ENCODE measurements at places on chromosomes 13 and 19.

DNA sequence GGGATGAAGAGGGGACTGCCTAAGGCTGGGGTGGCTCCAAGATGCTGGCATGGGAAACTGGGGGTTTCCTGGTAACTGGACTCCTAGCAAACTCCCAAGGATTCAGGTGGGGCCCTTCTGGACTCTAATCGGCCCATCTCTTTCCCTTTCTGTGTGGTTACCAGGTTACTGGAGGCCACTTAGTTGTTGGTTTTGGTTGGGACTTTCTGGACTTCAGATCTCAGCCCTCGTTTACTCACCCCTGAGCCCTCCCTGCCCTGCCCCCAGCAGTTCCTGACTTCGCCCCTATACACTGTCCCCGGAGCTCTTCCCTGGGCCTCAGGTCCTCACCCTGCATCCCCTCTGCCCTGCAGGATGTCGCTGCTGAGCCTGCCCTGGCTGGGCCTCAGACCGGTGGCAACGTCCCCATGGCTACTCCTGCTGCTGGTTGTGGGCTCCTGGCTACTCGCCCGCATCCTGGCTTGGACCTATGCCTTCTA, 328 bp downstream of the CYP4F12 start:
- peak; percentile 35 for DNase-seq

GRCh38 chr13:113293686-113294085, 3.4 kb upstream of the LAMP1 start:
- no peak for DNase-seq

- no peak for DNase-seq
Measured at GRCh38 chr13:51818276-51818675, 14.3 kb upstream of the DHRS12 start.

DNA sequence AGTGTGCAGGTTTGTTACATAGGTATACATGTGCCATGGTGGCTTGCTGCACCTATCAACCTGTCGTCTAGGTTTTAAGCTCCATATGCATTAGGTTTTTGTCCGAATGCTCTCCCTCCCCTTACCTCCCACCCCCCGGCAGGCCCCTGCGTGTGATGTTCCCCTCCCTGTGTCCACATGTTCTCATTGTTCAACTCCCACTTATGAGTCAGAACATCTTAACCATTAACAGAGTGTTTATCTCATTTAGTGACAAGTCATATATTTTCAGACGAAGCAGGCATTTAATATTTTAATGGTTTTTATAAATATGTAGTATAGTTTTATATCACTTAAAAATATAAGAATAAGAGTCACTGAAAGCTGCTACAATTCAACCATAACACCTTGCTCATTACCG, 780.5 kb upstream of the ARGLU1 start:
- DNase-seq: no peak

DNA sequence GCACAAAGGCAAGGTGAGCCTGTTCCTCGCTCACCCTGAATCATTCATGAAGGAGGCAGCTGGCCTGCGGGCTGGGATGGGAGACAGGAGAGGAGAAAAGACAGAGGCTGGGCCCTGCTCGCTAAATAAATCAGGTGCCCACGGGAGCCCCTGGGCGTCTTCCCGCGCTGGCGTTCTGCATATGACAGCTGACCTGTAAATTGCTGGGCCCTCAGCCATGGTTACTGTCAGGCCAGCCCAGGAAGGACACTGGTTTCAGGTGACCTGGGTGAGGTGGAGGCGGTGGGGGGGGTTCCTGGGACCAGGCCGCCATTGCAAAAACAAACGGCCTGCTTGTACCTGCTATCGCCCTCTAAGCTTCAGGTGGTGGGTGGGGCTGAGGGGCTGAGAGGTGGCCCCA, 3.4 kb upstream of the PTBP1 start:
- DNase-seq: no peak

- DNase-seq: no peak
Measured at GRCh38 chr13:113078902-113079780, 26.4 kb upstream of the F7 start.

GRCh38 chr13:106918557-106918860, 350.6 kb upstream of the ARGLU1 start:
- DNase-seq: no peak

GRCh38 chr19:58181902-58182576, 822 bp upstream of the ZNF274 start:
- peak; percentile 47 for DNase-seq

- no peak for DNase-seq
Measured at GRCh38 chr13:79398127-79398526, 7.9 kb downstream of the RBM26 start.

DNA sequence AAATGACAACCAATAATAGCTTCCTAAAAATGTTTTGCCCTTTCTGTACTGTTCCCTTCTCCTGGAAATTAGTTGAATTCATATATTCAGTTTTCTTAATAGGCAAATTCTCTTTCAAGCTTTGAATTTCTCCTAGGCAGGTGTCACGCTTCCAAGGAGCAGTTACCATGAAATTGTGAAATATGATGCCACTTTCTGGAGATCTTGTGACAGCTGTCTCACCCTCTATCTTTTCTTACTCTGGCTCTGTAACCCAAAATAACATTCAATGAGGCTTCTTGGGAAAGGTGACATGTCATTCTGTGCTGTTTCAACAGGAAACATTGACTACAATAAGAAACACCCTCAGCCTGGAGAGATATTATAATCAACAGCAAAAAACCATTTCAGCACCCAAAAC, 80.3 kb upstream of the MRI1 start:
- DNase-seq: no peak

DNA sequence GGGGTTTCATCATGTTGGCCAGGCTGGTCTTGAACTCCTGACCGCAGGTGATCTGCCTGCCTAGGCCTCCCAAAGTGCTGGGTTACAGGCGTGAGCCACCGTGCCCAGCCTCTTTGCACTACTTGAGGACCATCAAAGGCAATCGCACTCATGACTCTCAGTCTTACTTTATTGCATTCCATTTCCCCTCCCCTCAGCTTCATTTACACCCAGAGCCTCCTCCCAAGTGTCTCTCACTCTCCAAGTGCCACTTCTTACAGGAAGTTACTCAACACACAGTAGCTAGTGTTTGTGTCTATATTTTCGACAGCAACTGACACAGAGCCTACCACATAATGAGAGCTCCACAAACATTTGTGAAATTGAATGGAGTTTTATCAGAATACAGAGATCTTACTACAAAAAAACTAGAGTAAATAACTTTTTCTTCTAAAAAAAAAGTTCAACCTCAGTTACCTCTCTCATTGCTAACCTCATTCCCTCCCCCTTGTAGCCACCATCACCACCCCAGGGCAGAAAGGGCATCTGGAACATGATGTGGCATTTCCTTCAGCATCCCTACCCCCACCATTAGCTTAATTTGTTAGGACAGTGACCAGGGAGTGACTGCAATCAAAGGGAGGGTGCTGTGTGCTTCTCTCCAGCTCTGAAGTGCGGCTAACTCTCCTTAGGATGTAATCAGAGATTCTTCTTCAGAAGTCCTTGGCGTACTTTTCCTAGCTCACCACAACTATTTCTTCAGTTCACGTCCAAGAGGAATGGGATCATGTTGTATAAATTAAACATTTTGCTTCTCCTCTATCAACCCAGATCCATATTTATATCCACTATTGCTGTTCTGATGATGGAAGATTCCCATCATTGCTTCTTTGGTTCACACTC, 17.0 kb upstream of the RUBCNL start:
- no peak for DNase-seq

DNA sequence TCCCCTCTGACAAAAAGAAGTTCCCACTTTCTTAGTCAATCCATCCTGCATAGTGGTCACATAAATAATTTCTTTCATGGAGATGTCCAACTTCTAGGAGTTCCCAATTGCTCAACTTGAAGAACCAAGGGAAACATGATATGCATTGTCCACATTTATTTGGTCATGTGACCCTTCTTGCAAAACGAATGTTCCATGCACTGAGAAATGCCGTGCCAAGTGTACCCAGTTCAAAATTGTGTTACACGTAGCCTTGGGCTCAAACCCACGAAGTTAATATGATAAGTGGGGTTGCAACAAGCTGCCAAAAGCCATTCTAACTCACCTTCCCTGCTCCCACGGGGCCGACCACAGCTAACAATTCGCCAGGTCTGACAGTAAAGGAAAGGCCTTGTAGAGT, 113.1 kb downstream of the ABCC4 start:
- no peak for DNase-seq

- DNase-seq: no peak
Measured at GRCh38 chr13:26590951-26591350, 33.5 kb downstream of the WASF3 start.

DNA sequence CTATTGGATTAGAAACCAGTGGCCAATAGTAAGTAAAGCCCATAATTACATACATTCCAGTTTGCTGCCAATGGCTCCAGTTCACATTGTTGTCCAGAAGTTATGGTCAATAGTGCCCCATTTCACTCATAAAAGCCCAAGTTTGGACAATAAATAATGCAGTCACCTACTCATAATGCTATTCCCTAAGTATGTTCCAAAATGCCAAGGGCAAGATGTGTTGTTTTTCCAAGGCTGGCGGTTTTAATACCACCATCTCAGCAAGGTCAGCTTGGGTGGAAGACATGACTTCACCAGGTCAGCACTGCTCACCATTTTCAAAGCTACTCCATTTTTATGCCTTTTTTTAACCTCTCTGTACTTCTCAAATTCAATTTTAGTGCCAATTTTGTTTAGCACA, 32.7 kb downstream of the KCTD12 start:
- DNase-seq: no peak

- DNase-seq: no peak
Measured at GRCh38 chr13:23992781-23993679, 95.7 kb upstream of the C1QTNF9B start.

DNA sequence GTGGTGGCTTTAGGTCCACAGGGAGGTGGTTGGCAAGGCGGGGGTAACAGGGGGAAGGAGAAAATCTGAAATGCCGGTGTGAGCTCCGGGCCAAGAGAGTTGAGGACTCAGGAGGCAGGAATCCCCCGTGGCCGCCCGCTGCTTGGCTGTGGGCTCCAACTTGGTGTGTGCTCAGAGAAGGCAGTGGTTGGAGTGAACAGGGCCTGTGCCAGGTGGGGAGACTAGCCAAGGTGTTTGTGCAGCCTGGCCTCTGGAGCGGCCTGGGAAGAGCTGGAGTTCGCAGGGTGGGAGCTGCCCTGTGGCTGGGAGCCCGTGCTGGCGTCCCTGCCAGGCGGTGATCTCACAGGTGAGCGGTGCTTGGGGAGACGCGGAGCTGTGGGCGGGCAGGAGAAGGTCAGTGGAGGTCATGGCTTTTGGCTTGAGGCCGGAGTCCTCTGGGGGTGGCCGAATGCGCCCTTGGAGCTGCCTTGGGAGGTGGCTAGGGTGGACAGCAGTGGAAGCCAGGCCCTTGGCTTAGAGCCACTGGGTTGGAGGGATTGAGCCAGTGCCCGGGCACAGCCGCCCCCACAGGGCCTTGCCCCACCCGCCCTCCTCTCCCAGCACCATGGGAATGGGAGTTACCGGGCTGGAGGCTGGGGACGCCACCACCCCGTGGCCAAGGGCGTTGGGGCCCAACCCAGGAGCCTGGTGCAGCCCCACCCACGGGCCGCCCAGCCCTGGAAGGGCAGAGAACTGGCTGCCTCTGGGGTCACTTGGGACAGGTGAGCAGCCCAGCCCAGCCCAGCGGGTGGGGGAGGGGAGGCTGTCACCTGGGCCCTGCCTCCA, 7.1 kb upstream of the CIRBP start:
- DNase-seq: no peak

GRCh38 chr13:70407486-70407885, 299.2 kb upstream of the KLHL1 start:
- no peak for DNase-seq

GRCh38 chr19:44973982-44974735, 19.0 kb downstream of the CLPTM1 start:
- no peak for DNase-seq

- no peak for DNase-seq
Measured at GRCh38 chr13:60370343-60370742, 26.7 kb upstream of the TDRD3 start.

DNA sequence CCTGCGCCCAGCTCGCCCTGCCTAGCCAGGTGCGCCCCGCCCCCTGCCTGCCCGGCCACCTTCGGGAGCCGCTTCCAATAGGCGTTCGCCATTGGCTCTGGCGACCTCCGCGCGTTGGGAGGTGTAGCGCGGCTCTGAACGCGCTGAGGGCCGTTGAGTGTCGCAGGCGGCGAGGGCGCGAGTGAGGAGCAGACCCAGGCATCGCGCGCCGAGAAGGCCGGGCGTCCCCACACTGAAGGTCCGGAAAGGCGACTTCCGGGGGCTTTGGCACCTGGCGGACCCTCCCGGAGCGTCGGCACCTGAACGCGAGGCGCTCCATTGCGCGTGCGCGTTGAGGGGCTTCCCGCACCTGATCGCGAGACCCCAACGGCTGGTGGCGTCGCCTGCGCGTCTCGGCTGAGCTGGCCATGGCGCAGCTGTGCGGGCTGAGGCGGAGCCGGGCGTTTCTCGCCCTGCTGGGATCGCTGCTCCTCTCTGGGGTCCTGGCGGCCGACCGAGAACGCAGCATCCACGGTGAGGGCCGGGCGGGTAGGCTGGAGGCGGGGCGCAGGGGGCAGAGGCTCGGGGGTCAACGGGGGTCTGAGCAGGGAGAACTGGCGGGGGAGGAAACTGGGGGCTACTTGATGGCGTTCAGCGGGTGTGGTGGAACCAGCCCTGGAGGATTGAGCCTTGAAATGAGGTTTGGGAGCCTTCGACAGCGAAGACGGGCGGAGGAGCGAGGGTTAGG, at the start of gene SPINT2:
Gene SPINT2 (plus strand): TSS at position 88 of the 727 bp plus-strand sequence. CDS start 320 bp downstream, at position 408.
- no peak for DNase-seq

DNA sequence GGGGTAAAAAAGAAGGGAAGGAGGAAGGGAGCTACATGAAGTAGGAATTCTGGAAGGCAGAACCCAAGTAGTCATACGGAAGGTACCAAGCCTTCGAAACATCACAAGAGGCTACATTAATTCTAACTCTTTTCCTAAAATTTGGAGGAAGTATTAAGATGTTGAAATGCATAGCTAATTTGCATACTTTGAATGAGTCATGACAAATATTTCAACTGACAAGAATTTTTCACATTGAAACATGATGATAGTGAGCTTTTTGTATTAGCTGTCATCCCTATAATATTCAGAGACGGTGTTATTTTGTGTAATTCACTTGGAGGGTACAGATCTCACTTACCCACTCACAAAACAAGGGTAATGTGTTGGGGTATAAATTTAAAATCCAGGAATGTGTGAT, 9.1 kb upstream of the ACOD1 start:
- no peak for DNase-seq
